ENCODE measurements at places on chromosomes 4 and X.
A peak's percentile ranks its signal among the peaks of the same experiment; 100 is the strongest.

GRCh38 chr4:110865611-110866259, 242.9 kb upstream of the PITX2 start:
- no peak for DNase-seq

- no peak for DNase-seq
Measured at GRCh38 chr4:185165605-185166063, 22.6 kb downstream of the SLC25A4 start.

- DNase-seq, result no peak
Measured at GRCh38 chrX:87813566-87813965, 296.0 kb downstream of the KLHL4 start.

GRCh38 chr4:85381968-85382367, 93.0 kb upstream of the ARHGAP24 start:
- DNase-seq, result no peak

DNA sequence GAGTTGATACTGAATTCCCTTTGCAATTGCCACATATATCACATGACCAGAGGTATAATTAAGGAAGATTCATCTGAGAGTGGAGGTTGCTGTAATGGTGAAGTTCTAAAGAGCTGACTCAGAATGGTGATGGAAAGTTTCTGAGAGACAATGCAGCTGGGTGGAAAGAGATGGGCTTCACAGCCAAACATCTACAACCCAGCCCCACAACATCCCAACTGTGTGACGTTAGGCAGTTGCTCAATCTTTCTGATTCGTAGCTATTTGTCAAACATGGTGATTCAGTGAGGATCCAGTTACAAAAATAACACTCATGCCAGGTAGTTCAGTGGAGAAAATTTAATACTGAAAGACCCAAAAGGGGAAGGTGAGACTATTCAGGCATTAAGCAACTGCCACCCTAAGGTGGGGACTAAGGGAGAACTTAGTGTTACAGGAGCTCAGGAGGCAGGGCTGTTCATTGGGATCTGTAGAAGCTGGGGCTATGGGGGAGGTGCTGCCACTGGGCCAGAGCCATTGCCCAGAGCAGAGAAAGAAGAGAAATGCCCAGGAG, 6.9 kb upstream of the AFF1 start:
- peak; percentile 83 for DNase-seq

Data from A549 (cell line).